HCT116 (cell line): ENCODE measurements at places on chromosomes 6 and 20. TPM values are rescaled to one million over a fixed set of nuclear protein-coding genes. Genes with fewer than 3 reads are reported as not detected.

DNA sequence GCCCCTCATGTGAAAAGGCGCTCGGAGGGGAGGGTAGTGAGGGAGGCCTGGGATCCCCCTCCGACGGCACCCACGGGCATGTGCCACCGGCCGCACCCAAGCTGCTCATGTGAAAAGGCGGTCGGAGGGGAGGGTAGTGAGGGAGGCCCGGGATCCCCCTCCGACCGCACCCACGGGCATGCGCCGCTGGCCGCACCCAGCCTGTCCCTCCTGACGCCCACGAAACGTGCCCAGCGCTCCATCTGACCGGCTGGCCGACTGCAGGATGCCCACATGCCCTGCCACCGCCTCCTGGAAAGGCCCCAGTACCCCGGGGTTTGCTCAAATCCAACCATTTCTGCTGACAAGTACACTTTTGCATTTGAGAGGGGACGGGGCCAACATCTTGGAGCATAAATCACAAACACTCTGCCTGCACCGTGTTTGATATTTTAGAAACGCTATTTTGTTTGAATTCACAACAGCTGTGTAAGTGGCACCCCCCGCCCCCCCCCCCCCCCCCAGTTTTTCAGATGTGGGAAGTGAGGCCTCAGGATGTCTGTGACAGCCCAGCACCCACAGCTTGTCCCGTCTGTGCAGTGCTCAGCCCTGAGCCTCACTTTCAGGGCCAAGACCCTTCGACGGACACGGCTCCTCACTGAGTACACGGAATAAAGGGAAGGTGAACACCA is 34.1 kb downstream of the SLC2A4RG start:
- H3K36me3 ChIP-seq = no peaks in the 10 kb centered on the region
- DNase-seq = no peak
- peaks cover 16% of the 10 kb centered on the region for H3K4me1 ChIP-seq
- no peak overlapping the region for H3K27ac ChIP-seq
- H3K4me3 ChIP-seq = no peak overlapping the region

DNA sequence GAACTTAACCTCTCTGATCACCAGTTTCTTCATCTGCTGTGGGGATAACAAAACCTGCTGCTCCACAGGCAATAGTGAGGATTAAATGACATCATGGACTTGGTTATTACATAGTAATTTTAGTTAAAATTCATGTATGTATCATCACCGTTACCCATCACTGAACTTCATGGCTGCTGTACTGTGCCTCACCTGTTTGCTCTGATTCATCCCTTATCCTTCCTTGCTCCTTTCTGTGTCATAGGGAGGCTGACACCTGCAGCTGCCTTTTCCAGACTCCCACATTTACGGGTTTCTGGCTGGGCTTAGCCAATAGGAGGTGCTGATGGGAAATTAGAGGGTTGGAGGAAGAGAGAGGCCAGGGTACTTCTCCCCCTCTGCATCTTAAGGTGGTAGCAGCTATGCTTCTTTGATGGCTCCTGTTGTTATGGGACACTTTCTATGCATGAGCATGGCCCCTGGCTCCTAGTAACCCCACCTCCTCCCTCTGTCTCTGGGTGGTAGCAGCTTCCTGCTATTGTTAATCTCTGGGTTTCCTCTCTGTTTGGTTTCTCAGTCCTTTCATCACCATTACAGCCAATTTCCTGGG is 332.1 kb downstream of the DHX35 start:
- no peak overlapping the region for H3K27ac ChIP-seq
- H3K27me3 ChIP-seq = 0 out of 2 replicates have a peak, but pooled peaks cover 3% of the 10 kb centered on the region
- no peaks in the 10 kb centered on the region for H3K4me1 ChIP-seq
- DNase-seq = no peak
- H3K36me3 ChIP-seq = no peaks in the 10 kb centered on the region

DNA sequence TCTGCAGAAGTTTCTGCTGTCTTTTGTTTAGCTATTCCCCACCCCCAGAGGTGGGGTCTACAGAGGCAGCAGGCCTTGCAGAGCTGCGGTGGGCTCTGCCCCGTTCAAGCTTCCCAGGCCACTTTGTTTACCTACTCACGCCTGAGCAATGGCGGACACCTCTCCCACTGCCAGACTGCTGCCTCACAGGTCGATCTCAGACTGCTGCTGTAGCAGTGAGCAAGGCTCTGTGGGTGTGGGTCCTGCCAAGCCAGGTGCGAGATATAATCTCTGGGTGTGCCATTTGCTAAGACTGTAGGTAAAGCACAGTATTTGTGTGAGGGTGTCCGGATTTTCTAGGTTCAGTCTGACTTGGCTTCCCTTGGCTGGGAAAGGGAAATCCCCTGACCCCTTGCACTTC is 23.6 kb upstream of the ZNF337 start:
- no peaks in the 10 kb centered on the region for H3K27me3 ChIP-seq
- no peak for DNase-seq
- H3K4me1 ChIP-seq = no peaks in the 10 kb centered on the region
- no peaks in the 10 kb centered on the region for H3K36me3 ChIP-seq
- H3K27ac ChIP-seq = no peak overlapping the region

DNA sequence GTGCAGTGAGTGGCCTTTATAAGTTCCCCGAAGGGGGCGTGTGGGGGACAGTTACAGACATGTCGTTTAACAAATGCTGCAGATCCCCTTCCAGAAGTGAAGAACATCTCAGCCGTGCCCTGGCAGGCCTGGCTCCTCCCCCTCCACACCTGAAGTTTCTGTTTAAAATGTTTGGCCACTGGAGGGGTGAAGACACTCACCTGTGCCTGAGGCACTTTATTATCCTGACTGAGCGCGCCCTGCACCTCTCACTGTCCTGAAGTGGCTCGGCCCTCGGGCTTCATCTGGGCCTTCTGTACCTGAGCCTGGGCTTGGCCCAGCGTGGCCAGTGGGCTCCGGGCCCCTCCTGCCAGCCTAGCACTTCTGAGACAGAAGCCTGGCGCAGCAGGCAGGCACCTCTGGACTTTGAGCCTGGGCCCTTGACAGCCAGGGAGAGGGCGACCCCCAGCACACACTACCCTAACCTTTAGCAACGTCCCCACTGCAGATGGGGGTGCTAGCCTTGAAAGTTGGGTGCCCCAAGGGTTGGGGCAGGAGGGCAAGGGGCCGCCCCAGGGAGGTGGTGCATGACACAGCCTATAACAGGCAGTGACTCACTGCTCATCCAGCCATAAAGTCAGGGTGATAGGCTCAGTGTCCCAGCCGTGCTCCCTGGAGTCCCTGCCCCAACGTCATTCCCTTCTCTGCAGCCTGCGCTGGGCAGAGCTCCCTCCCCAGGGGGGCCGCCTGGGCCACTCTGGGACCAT is 13.6 kb upstream of the GATA5 start:
- H3K4me1 ChIP-seq = peaks cover 18% of the 10 kb centered on the region
- DNase-seq = no peak
- no peaks in the 10 kb centered on the region for H3K27me3 ChIP-seq
- H3K4me3 ChIP-seq = no peak overlapping the region
- H3K27ac ChIP-seq = no peak overlapping the region; the same call in 1 of the 2 replicates

DNA sequence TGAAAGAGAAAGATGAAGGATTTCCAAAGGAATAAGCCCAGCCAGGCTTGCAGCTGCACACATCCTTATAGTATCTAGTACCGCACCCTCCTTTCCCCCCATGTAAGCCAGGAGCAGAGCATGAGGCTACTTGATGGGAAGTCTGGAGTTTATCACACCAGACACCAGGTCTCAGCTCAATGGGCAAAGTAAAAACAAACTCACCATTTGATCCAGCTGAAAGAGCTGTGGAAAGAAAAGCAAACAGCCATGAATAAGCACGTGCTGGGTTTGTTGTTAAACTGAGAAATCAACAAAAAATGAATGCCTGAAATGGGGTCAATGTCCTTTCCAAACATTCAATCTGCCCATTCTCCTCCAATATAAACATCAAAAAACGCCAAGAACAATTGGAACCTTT is 50.6 kb upstream of the MAP7 start:
- DNase-seq = no peak
- H3K4me1 ChIP-seq = no peaks in the 10 kb centered on the region
- no peak overlapping the region for H3K4me3 ChIP-seq
- H3K27me3 ChIP-seq = no peaks in the 10 kb centered on the region

DNA sequence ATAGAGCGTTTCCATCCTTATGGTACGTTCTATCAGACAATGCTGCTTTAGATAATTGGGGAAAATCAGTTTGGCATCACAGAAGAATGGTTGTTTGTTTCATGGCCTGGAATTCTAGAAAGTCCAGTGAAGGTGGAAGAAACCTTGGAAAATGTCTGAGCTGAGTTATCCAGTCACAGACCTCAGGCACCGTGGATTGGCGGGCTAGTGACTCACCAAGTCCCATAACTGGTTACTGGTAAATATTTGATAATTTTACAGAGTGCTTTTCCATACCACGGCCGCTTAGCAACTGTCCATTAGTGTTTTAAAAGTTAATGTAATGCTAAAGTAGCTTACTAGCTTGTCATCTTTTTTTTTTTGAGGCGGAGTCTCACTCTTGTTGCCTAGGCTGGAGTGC is 99.4 kb downstream of the SLC35B3 start:
- no peaks in the 10 kb centered on the region for H3K36me3 ChIP-seq
- no peaks in the 10 kb centered on the region for H3K27me3 ChIP-seq
- H3K27ac ChIP-seq = no peak overlapping the region
- H3K4me3 ChIP-seq = no peak overlapping the region

Gene PFDN4
- 71.5 TPM for total RNA-seq
